Fibroblast of the aortic adventitia (primary cell): ENCODE measurements at places on chromosomes 5 and 9.

GRCh38 chr9:122084026-122084675 lies 9.0 kb downstream of the TTLL11 start:
- no peak for DNase-seq

DNA sequence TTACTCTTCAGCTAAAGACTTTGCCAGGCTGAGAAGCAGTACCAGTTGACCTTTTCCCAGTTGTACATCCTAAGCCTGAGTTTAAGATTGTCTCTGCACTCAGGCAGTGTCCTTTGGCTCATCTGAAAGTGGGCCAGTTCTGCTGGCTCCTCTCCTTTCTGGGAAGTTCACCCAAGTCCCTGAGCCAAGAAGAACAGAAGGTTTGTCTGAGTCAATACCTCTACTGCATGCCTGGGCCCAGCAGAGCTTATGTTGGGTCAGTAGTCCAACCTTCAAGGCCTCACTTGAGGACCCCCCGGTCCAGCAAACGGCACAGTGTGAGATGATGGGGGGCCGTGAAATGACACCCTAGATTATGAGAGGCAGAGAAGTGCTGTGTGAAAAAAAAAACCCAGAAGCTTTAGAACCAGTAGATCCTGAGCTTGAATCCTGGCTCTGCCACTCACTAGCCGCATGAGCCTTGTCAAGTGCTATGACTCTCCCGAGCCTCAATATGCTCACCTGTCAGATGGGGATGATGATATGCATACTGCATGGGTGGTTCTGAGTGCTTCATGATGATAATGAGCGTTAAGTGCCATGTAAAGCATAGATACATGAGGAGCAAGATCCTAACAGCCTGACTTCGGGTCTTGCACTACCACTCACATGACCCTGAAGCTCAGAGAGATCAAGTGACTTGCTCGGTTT lies 156.0 kb downstream of the MACROH2A1 start:
- DNase-seq: peak; percentile 75

DNA sequence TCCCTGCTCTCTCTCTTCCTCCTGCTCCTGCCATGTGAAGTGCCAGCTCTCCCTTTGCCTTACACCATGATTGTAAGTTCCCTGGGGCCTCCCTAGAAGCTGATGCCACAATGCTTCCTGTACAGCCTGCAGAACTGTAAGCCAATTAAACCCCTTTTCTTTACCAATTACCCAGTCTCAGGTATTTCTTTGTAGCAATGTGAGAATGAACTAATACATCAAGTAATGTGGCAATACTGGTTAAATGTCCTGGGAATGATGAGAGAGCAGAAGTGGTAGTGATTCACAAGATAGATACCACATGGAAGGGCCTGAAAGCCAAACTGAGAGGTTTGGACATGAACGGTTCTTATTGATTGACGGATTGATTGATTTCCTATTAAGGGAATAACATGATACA lies 62.6 kb upstream of the IL12B start:
- no peak for DNase-seq

DNA sequence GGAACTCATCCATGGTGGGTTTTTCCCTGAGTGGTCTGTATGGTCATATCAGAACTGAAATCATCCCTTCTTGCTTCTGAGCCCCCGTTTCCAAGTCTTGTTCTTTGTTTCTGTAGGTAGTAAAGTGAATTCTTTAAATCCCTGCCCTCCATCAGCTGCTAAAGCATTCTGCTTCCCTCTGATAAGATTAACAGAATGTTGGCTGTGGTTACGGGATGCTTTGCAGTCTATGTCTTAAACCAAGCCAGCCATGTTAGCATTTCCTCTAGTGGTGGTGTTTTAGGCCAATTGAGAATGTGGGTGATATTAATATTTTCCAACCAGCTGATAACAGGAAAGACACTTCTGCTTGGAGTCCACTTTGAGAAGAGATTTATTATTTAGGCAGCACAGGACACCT lies 22.0 kb upstream of the KCNIP1 start:
- no peak for DNase-seq

GRCh38 chr5:1781107-1781506 lies 18.5 kb downstream of the MRPL36 start:
- no peak for DNase-seq

DNA sequence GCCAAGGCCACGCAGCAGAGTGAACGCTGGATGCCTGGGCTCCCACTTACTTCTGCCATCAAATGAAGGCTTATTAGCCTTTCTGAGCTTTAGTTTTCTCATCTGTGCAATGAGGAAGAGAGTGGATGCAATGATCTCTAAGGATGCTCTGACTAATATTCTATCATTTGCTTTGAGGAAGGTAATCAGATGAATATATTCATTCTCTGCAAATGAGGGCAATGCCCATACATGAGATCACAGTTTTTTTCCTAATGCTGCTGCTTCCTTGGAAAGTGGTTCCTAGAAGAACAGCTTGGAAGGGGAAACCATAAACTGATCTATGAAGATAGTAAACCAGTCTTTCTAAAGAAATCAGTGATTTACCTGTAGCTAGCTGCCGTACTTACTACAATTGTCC lies 152.4 kb downstream of the NSG2 start:
- DNase-seq: no peak

GRCh38 chr9:105968811-105969466 lies 274.6 kb downstream of the TMEM38B start:
- no peak for DNase-seq

DNA sequence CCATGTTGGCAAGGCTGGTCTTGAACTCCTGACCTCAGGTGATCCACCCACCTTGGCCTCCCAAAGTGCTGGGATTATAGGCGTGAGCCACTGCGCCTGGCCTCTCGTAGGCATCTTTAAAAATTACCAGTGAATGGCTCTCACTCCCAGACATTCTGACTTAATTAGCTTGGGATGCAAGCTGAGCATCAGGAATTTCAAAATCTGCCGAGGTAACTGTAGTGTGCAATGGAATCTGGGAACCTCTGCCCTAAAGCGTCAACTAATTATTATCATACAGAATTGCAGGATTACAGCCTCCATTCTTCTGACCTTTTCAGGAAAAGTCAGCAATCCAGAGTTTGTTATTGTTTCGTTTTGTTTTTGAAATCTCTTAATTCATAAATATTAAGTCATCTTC lies 213.4 kb upstream of the DMAC1 start:
- peak; percentile 8 for DNase-seq

GRCh38 chr5:54517512-54518145 lies at the start of gene SNX18:
Gene SNX18, plus strand, starts transcription at chr5:54517759. Its CDS starts 194 bp downstream, at chr5:54517953.
- DNase-seq: peak; percentile 91

DNA sequence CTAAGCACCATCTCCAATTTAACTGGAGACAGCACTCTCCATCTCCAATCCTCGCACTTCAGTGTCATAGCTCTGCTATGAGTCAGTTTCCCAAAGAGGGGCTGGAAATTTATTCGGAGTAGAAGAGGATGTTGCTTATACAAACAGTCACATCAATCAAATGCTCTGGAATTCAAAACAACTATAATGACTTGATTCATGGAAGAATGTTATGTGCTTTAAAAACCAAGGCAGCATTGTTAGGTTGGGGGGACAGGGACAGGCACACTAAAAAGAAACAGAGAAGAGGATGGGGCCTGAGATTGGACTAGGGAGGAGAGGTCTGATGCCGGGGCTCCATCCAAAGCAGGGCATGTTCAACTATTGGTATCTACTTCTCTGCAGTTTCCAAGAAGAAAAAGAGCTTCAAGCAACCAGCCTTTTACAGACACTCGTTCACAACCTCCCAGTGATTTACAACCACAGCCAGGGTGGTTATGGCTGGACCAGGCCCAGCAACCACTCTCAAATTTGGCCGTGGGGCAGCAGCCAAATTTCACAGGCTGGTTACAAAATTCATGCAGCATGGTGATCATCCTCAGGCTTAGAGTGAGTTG lies 117.5 kb upstream of the ZNF366 start:
- DNase-seq: peak; percentile 48

- DNase-seq: peak; percentile 97
Observed at GRCh38 chr9:4293293-4293941, 6.5 kb downstream of the GLIS3 start.

DNA sequence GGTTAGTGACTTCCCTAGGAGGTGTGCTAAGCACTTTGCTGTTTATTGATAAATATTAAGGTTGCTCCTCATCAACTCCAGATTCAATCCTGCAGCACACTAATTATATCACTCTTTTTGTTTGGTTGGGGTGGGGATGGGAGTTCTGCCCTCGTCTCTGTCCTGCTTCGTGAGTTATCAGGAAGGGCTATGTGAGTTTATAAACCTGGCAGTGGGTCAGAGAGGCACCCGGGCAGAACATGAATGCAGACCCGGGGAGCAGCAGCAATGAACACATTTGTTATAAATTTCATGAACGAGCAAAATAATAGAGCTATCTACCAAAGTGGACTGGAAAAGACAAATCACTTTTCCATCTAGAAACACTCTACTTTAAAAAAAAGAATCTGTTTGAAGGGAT lies 125.5 kb upstream of the WWC1 start:
- DNase-seq: no peak

- no peak for DNase-seq
Observed at GRCh38 chr5:59276325-59276675, 617.2 kb downstream of the PDE4D start.

- no peak for DNase-seq
Observed at GRCh38 chr5:139148306-139148705, 49.9 kb downstream of the SIL1 start.

DNA sequence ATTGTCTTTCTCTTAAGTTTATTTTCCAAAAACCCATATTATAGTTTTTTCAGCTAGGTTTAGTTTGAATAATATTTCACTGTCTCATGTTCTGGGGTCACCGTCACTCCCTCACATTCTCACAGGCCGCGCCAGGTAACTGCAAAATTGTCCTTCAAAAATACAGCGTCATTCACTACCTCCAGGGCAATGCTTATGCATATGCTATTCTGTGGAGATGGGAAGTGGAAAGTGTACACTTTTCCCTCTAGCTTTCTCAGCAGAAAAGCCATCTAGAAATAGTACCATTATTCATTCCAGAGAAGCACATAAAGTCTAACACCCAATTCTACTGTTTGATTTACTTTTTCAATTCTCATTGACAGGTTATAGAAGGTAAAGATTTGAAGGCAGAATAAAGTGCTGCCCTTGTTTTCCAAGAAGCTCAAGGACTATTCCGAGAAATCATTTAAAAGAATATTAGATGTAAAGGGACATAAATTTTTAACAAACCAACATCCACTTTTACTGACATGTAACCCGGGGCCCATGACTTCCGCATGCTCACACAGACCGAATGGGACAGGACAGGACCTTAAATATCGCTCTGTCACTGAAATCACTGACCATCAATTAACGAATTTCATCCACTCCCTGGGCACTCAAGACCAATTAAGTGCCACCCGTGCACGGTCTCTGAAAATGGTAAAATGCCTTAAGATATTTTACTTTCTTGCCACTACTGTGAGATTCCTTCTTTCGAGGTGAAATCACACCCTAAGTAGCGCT lies 720 bp downstream of the NUDT12 start:
- no peak for DNase-seq

- no peak for DNase-seq
Observed at GRCh38 chr5:83802686-83803085, 82.0 kb upstream of the HAPLN1 start.

GRCh38 chr5:89421035-89421434 lies 538.1 kb upstream of the MEF2C start:
- DNase-seq: peak; percentile 8

GRCh38 chr5:14742498-14742897 lies 78.0 kb downstream of the OTULIN start:
- no peak for DNase-seq

DNA sequence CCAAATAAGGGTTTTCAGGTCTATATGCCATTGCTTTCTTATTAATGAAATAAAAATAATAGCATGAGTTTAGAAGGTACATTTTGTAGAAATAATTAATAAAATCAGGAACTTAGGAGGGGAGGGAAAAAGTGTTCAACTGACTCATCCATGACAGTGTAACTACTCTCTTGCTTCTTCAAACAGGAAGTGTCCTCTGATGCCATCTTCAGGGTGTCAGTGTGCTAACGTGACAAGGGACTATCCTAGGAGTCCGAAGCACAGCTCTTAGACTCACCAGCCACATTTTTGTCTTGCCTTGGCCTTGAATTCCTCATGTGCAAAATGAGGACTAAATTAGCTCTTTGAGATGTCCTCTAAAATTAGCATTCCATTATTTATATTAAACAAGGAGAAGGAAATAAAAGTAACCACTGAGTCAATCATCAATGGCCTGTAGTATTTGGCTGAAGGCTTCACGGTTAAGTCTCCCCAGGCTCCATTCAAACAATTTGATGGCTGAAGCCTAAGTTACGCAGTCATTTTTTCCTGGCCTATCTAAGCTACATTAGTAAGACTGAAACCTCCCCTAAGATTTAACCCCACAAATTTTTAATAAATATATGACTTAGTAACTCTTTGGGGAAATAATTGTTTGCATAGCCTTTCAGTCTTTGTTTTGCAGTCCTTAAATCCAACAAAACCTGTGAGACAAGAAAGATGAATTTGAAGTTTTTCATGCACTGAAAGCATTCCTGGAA lies 151.1 kb downstream of the ARL15 start:
- no peak for DNase-seq

DNA sequence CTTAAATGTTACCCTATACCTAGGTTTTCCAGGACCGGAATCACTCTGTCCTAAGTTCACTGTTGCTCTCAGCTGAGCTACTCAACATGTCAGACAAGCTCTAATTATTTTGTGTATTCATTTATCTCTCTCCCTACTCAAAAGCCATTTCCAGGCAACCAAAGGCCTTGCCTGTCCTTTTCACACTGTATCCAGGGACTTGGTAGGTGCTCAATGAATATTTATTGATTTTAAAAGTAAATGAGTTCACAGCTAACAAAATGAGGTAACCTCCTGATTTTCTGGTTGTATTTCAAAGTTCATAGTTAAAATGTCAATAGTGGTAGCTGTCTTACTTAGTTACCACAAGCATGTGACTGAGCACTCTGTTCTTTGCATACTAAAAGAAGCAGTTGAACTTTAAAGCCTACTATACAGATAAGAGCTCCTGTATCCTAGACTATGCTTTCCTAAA lies 522.2 kb downstream of the ACTL7B start:
- no peak for DNase-seq

DNA sequence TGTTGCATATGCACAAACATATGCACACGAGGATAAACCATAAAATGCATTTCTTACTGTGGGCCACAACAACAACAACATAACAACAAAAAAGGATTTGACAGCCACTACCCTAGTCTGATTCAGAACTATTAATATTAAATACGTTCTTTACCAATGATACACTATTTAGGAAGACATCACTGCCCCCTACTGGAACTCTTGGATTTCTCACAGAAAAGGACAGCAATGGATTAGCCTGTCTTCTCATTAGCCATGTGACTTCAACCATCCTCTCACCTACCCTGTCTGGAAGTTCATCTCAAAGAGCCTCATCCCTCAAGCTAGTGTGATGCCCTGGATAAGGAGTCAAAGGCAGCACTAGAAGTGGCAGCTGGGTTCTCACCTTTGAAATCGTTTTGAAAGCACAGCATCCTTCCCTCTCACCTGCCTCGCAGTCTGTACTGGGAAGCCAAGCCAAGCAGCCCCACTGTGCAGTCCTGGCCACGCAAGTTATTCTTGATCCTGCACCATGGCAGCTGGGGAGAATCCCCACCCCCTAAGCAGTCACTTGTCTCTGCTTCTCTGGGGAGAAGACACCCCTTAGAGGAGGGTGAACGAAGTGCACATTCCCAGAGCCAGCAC lies 64.6 kb downstream of the SH3TC2 start:
- peak; percentile 81 for DNase-seq

- no peak for DNase-seq
Observed at GRCh38 chr5:119452060-119452372, 281 bp upstream of the HSD17B4 start.

- no peak for DNase-seq
Observed at GRCh38 chr9:70367305-70367930, 47.0 kb downstream of the KLF9 start.

- peak; percentile 53 for DNase-seq
Observed at GRCh38 chr5:177479774-177480173, 6.3 kb upstream of the DBN1 start.

- no peak for DNase-seq
Observed at GRCh38 chr9:91307279-91307678, 54.4 kb downstream of the AUH start.
